ENCODE measurements at places on chromosomes 6 and 20. TPM values are rescaled to one million over a fixed set of nuclear protein-coding genes. Genes with fewer than 3 reads are reported as not detected.

DNA sequence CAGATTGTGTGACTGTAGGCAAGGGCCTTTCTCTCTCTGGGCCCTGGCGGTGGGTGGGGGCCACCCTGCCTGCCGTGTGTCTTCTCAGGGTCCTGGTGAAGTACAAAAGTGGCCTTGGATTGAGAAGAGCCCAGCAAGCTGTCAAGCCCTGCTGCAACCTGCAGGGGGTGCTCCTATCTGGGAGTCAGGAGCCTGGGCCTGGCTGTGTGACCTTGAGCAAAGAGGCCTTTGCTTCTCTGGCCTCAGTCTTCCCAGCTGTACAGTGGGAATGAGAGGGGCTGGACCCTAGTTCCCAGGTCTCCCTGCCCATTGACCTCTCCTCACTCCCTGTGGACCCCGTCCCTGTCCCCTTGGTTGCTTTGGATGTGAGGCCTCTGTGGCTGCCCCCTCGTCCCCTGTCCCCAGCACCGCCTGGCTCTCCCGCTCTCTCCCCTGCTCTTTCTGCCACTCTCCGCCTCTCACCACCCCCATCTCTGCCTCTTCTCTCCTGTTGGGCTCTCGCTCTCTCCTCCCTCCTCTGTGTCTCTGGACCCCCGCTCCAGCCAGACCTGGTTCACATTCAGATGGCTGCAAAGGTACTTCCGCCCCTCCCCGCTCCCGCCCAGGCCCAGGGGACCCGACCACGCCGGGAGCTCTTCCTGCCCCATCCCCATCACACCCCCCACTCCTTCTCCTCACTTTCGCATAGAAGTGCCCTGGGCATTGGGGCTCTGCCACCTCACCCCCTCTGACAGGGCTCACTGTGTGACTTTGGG is 46.7 kb downstream of the SRC start:
- no peak for DNase-seq

DNA sequence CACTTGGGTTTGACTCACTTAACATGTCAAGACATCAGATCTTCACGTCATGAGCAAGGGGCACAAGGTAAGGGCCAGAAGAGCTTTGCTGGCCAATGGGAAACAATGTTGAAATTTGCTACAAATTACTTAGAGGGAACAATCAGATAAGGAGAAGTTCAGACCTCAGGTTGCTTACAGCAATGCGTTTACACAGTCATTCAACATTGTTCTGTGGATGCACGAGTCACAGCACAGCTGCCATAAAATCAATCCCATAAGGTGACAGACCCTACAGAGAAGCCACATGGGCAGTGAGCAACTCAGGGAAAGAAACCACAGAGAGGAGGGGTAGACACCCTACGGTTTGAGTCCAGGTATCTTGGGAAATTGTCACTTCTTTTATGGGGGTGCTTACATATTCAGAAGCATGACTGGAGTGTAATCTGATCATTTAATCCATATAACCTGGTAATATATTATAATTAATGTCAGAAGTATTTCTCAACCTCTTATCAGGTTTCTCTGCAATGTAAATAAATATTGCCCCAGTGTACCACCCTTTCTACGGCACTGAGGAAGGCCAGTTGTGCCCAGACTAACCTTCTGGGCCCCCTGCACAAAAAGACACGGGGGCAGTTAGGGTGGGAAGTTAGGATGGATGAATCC is 2.3 kb upstream of the SLC22A2 start:
- DNase-seq, result no peak

DNA sequence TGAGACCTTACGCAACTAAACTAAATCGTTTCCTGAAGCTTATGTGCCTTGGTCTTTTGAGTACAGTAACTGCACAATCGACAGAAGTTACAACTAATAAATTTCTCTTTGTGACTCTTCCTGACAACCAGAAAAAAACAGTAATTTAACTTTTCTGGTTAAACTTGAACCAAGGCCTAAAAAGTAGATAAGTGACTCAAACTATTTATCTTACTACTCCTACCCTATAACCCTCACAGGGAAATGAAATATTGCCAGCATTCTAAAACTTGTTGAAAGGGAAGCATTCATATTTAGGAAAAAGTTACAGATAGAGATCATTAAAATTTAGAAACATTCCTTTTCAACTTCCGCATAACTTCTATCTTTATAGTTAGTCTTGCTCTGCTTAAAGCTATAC is 1034.4 kb downstream of the EYS start:
- no peak for DNase-seq

GRCh38 chr20:45088247-45088646 is 12.7 kb downstream of the KCNS1 start:
- no peak for DNase-seq

DNA sequence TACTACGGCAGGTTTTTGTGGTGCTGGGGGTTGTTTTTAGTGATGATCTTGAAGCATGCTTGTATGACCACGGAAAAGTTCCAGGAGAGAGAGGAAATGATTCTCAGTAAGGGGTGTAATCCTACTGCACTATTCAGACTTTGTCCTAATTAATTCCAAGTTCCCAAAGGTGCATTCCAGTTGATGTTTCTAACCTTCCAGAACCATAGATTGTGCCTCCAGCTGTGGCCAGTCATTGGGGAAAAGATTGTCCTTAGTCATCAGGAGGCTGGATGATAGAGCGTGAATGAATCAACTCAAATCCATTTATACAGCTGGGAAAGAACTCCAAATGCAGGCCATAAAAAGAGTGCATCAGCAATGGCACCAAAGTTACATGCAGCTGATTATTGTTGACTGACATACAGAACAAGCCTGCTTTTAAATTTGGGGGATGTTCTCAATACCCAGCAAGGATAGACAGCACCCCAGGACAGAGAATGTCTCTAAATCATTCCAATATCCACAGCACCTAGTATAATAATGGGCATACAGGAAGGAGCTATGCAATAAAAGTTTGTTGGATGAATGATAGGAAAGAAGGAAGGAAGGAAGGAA is 27.8 kb upstream of the PKHD1 start:
- DNase-seq, result no peak

DNA sequence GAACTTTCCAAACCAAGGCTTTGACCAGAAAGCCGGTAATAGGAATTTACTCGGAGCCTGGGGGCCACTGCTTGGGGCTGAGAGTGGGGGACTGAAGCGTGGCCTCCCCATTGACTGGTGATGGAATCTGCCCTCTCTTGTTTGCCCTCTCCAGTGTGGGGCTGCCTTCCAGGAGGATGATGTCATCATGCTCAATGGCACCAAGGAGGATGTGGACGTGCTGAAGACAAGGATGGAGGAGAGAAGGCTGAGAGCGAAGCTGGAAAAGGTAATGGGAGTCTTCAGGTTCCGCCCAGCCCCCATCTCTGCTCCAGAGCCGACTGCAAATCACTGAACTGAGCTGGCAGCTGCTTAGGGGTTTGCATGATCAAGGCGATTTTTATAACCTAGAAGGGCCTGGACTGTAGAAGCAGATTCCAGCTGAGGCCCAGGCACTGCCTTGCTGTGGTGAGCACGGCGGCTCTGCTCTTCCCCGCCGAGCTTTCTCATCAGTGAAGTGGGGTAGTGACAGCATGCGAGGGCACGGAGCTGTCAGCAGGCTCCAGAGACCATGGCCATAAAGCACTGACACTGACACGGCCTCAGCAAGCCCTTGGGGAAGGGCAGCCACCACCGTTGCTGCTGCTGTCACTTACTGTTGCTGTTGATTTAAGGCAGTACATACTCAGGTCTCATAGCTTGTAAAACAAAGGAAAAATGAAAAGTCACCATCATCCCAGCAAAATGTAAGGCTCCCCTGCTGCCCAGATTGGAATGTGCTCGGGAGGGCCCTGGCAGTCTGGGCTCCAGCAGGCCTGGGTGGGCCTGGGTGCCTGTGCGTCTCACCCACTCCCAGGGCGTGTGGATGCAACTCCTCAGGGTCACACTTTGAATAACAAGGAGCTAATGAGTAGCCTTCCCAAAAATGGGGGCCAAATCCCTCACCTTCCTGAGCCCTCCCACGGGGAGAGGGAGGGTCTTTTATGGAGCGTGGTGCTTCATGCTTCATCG is 11.1 kb upstream of the FAM209A start:
- DNase-seq, result peak; percentile 48

DNA sequence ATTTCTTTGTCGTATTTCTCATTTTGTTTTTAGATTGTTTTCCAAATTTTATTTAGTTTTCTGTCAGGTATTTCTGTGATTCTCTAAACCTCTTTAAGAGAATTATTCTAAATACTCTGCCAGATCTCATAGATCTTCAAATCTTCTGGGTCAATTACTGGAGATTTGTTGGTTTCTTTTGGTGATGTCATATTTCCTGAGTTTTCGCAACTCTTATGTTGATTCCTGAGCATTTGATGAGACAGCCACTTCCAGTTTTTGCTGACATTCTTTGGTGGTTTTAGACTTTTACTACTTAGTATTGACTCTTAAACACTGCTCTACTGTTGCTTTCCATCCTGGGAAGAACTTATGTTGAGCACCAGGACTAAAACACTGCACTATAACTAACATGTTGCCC is 21.9 kb downstream of the ADGB start:
- DNase-seq, result no peak

DNA sequence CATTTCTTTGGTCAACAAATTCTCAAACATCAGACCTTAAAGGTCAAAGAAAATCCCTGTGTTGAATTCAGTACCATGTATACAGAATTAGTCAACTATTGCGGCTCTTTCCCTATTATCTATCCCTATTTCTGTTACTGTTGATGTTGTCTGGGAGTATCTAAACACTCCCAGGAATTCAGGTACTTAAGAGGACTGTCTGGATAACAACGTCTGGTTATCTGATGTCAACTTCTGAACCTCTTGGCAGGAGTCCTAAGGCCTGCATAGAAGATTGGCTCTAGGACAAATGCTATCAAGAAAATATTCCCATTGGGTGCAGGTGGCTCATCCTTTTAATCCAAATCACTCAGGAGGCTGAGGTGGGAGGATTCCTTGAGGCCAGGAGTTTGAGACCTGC is 255.6 kb downstream of the KHDC1L start:
- no peak for DNase-seq

PCMT1 gene
- 87.3 TPM for total RNA-seq

TRIM26 gene
- 57.4 TPM for total RNA-seq

SH3BGRL2 gene
- total RNA-seq, result 61.2 TPM

Data from lower leg skin (tissue), 4 donors.